Stimulated activated CD8-positive, alpha-beta memory T cell treated with anti-CD3 and anti-CD28 coated beads, Interleukin-7, amount 100 ng/mL, for 1 hour (primary cell): ENCODE measurements at places on chromosomes 5 and 9.
A peak's percentile ranks its signal among the peaks of the same experiment; 100 is the strongest.

DNA sequence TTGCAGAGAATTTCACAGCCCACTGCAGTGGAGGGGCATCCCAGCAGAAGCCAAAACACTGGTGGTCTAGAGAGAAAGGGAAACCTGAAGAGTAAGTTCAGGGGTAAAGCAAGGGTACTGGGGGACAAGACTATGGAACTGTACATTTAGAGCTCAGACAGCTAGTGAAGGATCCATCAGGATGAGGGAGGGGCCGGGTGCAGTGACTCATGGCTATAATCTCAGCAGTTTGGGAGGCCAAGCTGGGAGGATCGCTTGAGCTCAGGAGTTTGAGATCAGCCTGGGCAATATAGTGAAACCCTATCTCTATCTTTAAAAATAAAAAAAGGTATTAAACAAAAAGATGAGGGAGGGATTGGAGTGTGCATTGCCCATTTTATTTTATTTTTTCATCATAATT is 7.8 kb upstream of the ANKH start:
- DNase-seq = no peak

GRCh38 chr5:58300346-58300895 is 159.5 kb downstream of the PLK2 start:
- no peak for DNase-seq

DNA sequence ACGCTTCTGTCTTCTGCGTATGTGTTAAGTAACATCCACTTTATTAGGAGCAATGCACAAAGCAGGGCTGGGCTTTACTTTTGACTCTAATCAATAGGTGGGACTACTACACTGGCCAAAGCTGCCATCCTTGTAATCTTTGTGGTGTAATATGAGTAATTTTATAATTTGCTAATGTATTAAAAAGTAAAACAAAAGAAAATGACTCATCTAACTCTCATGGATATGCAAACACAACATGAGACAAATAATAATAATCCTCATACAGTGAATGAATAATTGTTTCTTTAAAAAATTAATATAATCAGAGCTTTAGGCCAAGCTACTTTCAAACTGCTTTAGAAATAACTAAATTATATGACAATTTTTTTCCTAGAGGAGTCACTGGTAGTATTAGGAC is 90.7 kb downstream of the NR3C1 start:
- DNase-seq = no peak

- DNase-seq = no peak
These were observed 128.2 kb downstream of the MVB12B start for GRCh38 chr9:126454795-126455194.

- DNase-seq = no peak
These were observed 3.8 kb downstream of the FCN1 start for GRCh38 chr9:134913713-134914500.

- no peak for DNase-seq
These were observed 5.4 kb downstream of the MRPL36 start for GRCh38 chr5:1793966-1794900.

DNA sequence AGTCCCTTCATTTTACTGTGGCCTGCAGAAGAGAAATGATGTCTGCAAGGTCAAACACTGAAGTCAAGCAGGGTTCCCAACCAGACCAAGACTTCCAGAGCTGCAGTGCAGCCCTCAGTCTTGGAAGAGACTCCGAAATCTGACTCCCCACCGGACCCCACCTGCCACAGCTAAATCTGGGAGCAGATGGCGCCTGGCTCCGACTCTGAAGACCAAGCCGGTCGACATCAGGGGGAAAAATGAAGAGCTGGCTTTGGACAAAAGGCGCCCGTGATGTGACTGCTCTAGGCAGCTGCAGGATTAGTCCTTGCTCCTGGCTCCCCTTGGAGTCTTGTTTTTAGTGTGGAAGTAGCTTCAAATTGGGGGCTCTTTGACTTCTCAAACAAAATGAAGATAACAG is 72.4 kb upstream of the ZNF622 start:
- DNase-seq = no peak

- no peak for DNase-seq
These were observed 113.3 kb downstream of the MAPKAP1 start for GRCh38 chr9:125593581-125594222.

DNA sequence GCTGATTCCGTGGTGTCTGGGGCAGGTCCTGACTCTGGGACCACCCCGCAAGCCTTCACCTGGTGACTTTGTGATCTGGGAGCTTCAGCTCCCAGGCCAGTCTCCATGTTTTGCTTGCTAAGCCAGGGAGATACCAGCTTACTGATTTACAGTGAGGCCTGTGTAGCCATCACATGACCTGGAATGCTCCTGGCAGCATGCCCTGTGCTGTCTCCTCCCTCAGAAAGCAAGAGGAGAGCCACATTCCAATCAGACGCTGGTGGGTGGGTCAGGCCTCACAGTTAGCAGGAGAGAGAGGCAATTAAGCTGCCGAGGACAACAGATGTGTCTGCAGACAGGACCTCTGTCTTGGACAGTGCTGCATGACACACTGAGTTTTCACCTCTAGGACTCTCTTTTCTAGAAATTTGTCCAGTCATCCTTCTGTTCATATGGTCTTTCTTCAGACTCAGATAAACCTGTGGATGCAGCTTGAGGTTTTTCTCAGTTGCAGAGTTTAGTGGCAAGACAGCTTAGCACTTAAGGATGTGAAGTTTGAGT is 24.4 kb upstream of the GRPEL2 start:
- no peak for DNase-seq

DNA sequence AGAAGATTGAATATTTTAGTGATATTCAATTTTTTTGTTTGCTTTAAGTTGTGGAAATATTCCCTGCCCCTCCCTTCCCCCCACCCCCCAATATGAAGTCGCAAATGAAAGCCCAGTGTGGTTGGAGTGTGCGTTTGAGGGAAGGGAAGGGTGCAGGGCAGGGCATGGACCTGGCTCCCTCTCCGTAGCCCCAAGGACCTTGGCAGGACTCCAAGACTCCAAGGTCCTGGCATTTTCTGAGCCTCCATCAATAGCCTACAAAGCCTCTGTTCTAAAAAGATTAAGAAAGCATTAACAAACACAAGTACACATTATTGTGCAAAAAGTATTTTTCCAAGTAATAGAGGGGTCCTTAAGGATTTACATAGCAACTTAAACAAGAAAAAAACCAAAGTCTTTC is 38.8 kb upstream of the PTPN3 start:
- DNase-seq = no peak

GRCh38 chr5:43213951-43214350 is 21.9 kb downstream of the NIM1K start:
- no peak for DNase-seq

- DNase-seq = no peak
These were observed 15.4 kb upstream of the RANBP17 start for GRCh38 chr5:170846416-170846815.

GRCh38 chr5:79774855-79775237 is 85.2 kb downstream of the CMYA5 start:
- no peak for DNase-seq

DNA sequence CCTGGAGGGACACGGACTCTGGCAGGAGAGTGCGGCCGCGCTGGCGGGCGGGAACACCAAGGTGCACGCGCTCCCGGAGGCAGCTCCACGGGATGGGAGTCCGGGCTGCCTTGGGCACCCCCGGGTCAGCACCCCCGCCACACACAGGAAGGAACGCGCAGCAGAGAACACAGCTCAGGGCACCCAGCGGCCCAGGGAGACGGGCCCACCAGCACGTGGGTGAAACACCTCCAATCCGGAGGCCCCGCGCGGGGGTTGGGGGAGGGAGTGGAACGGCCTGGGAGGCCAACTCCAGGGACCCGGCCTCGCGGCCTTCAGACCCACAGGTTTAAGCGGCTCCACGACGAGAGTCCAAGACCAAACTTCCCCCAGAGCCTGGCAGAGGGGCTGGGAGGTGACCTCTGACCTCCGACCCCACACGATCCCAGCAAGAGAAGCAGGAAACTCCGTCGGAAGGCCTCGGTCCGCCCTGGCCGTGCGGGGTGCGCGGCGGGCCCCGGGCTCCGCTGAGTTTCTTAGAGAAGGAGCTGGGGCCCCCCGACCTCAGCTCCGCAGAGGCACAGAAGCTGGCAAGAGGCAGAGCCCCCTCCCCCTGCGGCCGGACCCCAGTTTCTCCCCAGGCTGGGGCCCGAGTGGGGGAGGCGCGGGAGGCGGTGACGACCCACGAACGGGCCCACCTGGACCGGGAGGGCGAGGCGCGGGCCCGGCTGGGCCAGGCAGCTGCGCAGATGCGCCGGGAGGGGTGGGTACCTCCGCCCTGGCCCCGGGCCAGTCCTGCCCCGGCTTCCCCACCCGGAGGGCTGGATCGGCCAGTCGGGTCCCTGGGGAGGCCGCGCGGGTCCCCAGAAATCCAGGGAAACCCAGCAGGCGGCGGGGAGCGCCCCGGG is 851 bp downstream of the NACC2 start:
- DNase-seq = peak; percentile 36

GRCh38 chr5:76252437-76252836 is 150.6 kb upstream of the IQGAP2 start:
- no peak for DNase-seq

DNA sequence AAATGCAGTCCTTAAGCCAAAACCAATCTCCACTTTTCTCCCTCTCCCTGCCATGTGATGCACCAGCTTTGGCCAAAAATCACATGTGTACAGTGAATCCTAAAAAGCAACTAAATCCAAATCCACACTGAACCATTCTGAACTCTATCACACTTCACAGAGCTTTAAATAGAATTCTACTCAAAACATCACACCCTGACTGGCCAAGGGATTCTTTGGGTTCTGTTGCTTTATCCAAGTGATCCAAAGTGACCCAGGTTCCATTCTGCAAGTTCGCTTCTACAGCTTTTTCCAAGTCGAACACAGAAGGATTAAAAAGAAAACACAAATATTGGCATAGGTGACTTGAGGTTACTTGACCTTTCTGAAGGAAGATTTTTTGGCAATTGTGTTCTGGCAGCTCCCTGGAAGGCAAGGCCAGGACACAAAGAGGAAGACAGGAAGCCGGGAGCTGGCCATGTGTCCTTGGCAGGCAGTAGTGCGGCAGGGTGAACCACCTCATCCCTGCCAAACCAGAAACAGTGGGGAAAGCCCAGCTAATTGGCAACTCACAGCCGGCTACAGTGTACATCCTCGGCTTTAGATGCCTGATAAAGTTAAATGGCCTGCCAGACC is 115.0 kb downstream of the NFIB start:
- no peak for DNase-seq

DNA sequence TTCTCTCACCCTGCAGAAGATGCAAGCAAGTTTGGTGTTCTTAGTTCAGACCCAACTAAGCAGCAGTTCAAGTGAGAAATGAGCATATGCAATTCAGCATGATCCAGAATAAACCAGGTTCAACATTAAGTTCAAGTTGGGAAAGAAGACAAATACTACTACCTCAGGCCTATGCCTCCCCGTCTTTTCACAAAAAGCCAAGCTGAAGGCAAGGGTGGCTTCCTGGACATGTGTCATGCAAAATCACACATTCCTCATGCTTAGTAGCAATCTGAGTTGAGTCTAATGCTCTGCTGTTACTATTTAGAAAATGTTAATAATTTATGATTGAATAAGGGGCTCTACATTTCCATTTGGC is 453.4 kb upstream of the GRAMD2B start:
- no peak for DNase-seq

GRCh38 chr9:89789922-89790510 is 185.2 kb downstream of the GADD45G start:
- DNase-seq = no peak

DNA sequence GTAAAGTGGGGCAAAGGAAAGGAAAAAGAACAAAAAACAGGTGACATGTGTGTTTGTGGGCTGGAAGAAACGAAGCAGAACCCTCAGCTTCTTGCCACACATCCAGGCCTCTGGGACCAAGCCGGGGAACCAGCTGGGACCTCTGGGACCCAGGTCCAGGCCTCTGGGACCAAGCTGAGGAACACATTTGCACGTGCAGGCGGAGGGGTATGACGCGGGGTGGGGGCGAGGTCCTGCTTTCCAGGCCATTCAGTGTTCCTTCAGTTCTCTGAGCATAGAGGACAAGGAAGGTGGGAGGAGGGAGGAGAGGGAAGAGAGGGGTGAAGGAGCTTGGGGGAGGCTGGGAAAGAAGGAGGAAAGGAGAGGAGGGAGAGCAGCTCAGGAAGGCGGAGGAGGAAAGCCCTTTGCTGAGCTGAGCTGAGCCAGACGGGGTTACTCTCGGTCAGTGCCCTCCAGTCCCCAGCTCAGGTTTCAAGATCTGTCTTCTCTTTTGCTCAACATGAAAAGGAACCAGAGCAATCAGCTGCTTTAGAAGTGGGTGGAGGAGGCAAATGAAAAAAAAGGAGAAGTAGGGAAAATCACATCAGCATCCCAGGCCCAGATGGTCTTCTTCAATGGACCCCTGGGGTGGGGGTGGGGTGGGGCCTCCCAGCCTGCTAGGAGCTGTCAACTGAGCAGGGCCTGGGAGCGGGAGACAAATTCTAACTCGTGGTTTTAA is 59.1 kb downstream of the ABCA1 start:
- DNase-seq = no peak

- DNase-seq = no peak
These were observed 752.9 kb downstream of the CDH18 start for GRCh38 chr5:19235101-19235584.

DNA sequence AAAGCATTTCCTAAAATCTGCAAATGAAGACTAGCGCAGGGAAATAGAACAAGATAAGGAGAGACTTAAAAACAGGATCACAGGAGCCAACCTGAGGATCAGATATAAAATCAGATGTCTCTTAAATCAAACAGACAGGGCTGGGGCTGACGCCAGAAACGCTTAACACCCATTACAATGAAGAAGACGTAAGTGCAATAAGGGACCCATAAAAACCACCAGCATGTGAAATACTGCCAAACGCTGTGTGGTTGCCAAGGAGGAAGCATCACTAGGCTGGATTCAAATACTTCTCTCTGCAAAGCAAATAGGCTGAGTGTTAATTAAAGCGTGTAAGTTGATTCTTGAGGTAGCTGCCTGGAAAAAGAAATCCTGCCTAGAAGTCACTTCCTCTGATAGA is 74.4 kb upstream of the ATP10B start:
- no peak for DNase-seq

GRCh38 chr5:94309141-94309540 is 309.3 kb downstream of the KIAA0825 start:
- no peak for DNase-seq

- no peak for DNase-seq
These were observed 22.6 kb upstream of the IQGAP2 start for GRCh38 chr5:76380346-76381066.

GRCh38 chr9:69120380-69121154 is 53.5 kb upstream of the TJP2 start:
- no peak for DNase-seq

GRCh38 chr5:147372191-147372590 is 137.4 kb downstream of the STK32A start:
- DNase-seq = no peak
